Stimulated activated CD4-positive, alpha-beta T cell treated with anti-CD3 and anti-CD28 coated beads, Interleukin-12 subunit alpha, Interleukin-12 subunit beta, amount 100 ng/mL, for 48 hours (primary cell): ENCODE measurements at places on chromosomes 4 and X.

- DNase-seq: no peak
Measured at GRCh38 chr4:112910109-112910736, 139.2 kb upstream of the ANK2 start.

DNA sequence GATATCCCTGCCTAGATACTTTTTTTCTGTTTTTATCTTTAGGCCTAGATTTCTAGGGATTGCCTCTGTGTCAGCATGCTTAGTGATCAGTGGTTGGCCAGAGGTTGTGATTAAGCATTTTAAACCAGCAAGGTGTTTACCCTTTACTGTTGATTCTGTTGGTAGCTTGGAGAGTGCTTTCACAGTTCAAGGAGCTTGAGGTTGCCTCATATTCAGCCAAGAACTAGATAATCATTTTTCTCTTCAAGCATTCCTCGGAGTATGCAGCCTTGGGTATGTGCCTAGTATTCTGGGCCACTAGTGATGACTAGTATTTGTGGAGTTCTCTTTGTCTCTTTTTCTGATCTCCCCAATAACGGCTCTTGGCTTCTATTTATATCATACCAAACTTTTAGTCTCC lies 20.4 kb downstream of the APOOL start:
- no peak for DNase-seq

DNA sequence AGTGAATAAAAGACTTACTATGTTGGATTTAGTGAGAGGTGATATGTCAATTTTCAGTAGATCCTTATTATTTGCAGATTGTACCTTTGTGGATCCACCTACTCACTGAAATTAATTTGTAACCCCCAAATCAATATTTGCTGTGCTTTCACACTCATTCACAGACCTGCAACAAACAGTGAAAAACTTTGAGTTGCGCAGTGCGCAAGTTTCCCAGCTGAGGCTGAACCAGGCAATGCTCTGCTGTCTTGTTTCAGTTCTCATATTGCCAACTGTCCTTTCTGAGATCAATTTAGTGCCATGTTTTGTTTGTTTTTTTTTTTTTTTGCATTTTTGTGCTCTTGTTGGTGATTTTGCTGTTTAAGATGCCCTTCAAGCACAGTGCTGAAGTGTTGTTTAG lies 40.8 kb upstream of the LEF1 start:
- no peak for DNase-seq

- DNase-seq: no peak
Measured at GRCh38 chr4:150280081-150280895, 202.0 kb downstream of the DCLK2 start.
